ENCODE measurements at places on chromosomes 5 and 9.

DNA sequence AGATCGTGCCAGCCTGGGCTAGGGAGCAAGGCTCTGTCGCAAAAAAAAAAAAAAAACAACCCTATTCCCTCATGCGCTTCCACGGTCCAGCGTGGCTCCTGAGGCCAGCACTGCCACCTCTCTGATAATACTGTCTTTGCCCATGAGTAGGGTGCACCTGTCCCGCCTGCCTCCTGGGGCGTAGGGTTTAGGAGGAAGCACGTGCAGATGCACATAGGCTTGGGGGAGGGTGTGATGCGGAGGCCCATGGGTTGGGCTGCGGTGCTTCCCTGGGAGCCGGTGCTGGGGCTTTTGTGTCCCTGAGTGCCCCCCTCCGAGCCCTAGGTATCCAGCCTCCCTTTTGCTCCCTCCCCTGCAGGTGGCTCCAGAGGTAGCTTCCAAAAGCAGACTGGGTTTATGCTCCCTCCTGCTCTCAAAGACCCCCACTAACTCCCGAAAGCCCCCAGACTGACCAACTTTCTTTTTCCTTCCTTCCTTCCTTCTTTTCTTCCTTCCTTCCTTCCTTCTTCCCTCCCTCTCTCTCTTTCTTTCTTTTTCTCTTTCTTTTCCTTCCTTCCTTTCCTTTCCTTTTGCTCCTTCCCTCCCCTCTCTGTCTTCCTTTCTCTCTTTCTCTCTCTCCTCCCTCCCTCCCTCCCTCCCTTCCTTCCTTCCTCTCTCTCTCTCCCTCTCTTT lies 12.8 kb downstream of the FGFR4 start:
- no peak for DNase-seq

GRCh38 chr9:91391818-91392217 lies 30.1 kb upstream of the AUH start:
- DNase-seq, result no peak

DNA sequence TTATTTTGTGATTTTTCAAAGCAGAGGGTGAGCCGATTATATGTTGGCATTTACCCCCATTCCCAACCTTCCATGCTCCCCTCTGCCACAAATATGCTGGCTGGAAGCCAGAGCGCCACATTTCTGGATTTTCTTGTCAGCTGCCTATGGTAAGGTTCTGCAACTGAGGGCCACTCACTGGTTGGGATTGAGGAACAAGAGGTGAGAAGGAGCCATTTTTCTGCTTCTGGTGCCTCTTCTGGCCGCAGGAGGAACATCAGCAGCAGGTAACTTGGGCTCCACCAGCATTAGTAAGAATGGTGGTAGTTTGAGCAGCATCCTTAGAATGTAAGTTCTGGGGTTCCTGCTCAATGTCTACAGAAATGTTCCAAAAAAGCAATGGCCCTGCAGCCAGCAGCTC lies 159.5 kb upstream of the MAST4 start:
- DNase-seq, result no peak

- DNase-seq, result peak; percentile 25
These were observed 17.3 kb downstream of the DAPK1 start for GRCh38 chr9:87515006-87515405.

Measured in iris pigment epithelial cell (primary cell).